GM23248 (cell line): ENCODE measurements at places on chromosomes 3 and 15. TPM values are rescaled to one million over a fixed set of nuclear protein-coding genes. Genes with fewer than 3 reads are reported as not detected.

- DNase-seq = no peak
These were observed 5.2 kb upstream of the IP6K1 start for GRCh38 chr3:49791571-49791970.

GRCh38 chr15:69976366-69976994 lies 121.2 kb downstream of the TLE3 start:
- DNase-seq = peak; percentile 56

DNA sequence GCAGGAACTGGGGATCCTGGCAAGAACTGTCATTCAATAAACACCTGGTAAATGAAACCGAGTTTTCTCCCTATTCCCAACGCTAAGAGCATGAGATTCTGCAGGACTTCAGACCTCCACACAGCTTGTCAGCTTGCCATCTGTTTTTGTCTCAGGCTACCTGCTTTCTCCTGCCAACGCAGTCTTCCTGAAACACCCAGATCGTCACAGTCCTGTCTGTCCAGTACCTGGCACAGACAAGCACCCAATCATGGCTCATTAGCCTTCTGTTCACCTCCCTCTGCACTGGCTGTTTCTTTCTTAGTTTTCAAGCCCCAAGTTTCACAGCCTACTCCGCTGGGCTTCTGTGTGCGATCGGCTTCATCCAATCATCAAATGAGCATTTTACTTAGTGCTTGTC lies 5.0 kb downstream of the SLC12A8 start:
- no peak for DNase-seq

- peak; percentile 94 for DNase-seq
These were observed 2.1 kb downstream of the IDH2 start for GRCh38 chr15:90099868-90100831.

The GOLGA6B gene
- polyA plus RNA-seq = not detected in 2 replicates

DNA sequence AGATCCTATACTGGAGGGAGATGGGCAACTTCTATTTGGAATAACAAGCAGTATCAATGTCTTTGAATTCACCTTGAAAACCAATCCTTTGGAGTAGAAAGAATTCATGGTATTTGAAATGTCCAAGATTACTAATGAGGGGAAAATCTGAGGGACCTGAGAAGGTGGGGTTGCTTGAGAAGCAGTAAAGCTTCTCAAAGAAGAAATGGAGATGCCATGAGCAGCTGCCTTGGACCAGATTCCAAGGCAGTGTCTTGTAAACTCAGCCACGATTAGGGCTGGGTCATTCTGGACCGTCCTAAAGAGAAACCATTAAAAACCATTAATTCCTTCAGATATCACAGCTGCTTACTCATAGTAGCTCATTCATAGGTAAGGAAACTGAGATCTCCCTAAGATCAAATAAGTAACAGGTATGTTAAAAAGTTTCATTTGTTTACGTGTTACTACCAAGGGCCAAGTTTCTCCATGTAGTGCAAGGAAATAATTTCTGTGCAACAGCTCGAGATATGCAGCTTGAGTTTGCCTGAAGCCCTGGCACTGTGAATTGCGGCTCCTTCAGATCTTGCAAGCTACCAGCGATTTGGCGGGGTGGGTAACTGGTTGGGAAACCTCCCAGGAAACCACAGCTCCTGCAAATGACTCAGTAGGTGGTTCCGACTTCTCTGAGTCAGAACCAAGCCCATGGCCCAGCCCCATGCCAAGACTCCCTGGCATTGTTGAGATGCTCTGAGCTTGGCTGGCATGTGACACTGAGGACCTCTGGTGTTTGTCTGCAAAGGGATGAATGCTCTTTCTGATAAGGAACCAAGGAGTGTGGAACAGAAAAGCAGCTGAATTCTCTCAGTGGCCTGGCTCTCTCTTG lies 296.8 kb downstream of the RORA start:
- peak; percentile 96 for DNase-seq

DNA sequence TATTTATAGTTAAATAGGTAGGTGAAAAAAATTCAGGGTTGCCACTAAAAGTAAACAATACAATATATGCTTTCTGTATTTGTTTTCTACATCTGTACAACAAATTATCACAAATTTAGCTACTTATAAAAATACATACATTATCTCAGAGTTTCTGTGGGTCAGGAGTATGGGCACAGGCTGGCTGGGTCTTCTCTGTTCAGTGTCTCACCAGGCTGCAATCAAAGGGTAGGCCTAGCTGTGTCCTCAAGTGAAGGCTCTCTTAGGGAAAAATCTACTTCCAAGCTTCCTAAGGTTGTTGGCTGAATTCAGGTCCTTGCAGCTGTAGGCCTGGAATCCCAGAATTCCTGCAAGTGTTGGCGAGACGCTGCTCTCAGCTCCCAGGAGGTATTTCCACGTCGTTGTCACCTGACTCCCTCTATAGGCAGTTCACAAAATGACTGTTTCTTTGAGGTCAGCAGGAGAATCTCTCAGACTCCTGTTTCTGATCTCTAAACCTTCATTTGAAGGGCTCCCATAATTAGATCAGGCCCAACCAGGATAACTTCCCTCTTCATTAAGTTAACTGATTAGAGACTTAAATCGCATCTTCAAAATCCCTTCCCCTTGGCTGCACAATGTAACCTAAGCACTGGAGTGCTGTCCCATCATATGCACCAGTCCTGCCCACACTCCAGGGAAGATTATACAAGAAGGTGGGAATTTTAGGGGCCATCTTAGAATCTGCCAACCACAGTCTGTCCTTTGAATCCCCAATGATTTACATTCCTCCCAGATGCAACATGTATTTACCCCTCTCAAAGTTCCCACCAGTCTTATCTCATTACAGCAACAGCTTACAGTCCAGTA lies 296.6 kb downstream of the SUCLG2 start:
- peak; percentile 59 for DNase-seq

The TUSC7 gene
- 0.21 TPM in 1 of 2 replicates, not detected in the other for polyA plus RNA-seq

DNA sequence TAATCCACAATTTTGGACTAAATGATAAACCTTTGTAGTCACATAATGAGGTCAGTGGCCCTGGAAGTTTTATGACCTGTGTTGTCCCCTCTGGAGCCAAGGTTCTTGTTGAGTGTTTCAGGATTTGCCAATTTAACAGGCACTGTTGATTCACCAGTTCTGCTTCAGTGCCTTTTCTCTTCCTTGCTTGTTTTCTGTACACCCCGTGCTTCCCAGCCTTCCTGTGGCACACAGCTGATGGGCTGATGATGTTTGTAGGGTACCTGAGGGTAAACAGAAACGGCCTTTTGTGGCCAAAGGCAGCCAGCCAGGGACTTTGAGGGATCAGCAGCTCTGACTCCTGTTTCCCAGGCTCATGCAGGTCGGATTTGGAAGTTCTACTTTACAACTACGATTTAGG lies 13.3 kb downstream of the GYG1 start:
- DNase-seq = peak; percentile 43

GRCh38 chr3:139364549-139364948 lies 20.7 kb downstream of the MRPS22 start:
- DNase-seq = no peak

DNA sequence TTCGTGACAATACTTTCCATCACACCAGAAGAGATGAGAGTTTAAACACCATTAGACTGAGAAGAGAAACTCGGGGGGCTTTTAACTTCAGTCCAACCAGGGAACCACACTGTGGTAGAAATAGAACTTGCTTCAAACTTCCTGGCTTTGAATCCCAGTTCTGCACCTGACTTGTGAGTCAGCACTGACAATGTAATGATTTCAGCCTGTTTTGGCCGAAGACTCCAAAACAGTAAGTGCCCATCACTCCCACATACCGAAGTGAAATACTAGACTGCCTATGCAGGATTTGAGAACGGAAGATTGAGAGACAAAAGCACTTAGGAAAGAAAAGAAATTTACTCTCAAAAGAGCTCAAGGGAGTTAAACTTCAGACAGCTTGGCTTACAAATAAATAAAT lies 27.0 kb downstream of the C2CD4B start:
- peak; percentile 57 for DNase-seq

DNA sequence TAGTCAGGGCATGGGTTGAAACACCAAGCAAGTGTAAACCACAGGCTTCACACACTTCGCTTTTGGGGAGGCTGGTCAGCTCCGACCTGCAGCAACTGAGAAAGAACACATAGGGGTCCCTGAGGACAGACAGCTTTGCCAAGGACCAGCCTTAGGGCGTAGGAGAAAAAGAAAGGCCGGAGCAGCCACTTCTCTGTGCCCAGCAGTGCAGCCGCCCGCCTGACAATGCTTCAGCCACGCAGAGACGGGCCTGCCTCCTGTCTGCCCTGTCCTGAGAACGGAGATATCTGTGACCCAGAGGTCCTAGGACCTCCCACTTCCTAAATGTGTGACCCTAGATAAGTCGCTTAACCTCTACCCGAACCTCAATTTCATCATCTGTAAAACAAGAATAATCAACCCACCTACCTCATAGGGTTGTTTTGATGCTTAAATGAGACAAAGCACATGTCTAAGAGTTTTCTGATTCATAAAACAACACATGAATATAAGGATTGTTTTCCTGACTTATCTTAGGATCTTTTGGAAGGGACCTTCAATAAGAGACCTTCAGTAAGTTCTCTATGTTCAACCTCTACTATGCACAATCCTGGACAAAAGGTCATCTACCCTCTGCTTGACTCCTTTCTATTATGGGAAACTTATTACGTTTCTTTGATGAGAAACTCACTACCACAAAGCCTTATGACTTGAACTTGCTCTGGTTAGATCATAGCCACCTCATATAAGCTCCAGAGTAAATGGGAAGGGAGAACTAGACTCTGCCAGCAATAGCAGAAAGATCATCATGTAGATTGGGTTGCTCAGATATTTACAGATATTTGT lies 32.9 kb upstream of the RFTN1 start:
- no peak for DNase-seq

The MORC1 gene
- polyA plus RNA-seq = not detected in 2 replicates

DNA sequence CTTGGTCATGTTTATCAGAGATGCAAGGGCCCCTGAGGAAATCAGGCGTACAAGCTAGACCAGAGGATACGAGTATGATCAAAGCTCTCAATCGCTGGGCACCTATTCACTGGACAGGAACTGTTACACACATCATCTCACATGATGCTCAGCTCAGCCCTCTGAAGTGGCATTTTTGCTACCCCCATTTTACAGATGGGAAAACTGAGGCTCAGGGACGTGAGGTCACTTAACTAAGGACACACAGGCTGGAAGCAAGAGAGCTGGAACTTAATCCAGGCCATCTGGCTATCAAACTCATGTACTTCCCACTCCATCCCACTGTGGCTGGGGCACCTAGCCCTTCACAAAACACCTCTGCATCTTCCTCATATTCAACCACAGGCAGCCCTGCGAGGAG lies 72.9 kb upstream of the SLC6A1 start:
- no peak for DNase-seq

The SLC24A5 gene
- polyA plus RNA-seq = not detected in 2 replicates

DNA sequence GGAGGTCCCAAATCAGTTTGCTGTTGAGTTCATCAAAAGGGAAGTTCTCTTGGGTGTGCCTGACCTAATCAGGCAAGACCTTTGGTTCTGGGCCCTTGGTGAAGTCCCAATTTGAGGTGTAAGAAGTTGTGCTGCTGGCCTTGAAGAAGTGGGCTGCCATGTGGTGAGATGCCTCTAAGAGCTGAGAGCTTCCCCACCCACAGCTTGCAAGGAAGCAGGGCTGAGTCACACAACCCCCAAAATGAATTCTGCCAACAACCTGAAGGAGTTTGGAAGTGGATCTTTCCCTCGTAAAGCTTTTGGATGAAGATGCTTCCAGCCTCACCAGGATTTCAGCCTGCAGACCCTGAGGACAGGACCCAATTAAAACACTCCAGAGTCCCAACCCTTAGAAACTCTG lies 129.3 kb upstream of the NSMCE3 start:
- no peak for DNase-seq

The RHOV gene
- polyA plus RNA-seq = not detected in 2 replicates

DNA sequence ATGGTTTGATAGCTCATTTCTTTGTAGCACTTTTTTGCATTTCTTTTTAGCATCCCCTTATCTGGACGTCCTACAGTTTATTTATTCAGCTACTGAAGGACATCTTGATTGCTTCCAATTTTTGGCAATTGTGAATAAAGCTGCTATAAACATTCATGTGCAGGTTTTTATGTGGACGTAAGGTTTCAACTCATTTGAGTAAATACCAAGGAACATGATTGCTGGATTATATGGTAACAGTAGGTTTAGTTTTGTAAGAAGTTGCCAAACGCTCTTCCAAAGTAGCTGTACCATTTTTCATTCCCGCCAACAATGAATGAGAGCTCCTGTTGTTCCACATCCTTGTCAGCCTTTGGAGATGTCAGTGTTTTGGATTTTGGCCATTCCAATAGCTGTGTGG lies 29.5 kb upstream of the ACTL6A start:
- no peak for DNase-seq

- no peak for DNase-seq
These were observed 14.8 kb upstream of the RAD51 start for GRCh38 chr15:40680151-40680550.
